ENCODE measurements at places on chromosomes 4 and X.
A peak's percentile ranks its signal among the peaks of the same experiment; 100 is the strongest.

- no peak for DNase-seq
Observed at GRCh38 chr4:143417679-143418403, 81.2 kb downstream of the GAB1 start.

DNA sequence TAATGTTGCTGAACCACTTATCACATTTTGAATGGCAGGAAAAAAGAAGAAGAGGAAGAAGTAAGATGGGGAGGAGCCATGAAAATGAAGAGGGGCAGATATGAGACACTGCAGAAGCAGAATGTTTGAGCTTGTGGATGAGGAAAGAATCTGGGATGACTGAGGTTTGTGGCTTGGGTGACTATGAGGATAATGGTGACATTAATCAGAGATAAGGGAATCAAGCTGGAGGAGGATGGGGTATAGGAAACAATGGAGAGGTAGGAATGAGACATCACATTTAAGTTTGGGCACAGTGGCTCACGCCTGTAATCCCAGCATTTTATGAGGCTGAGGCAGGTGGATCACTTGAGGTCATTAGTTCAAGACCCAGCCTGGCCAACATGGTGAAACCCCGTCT lies 19.1 kb upstream of the PHF8 start:
- no peak for DNase-seq

DNA sequence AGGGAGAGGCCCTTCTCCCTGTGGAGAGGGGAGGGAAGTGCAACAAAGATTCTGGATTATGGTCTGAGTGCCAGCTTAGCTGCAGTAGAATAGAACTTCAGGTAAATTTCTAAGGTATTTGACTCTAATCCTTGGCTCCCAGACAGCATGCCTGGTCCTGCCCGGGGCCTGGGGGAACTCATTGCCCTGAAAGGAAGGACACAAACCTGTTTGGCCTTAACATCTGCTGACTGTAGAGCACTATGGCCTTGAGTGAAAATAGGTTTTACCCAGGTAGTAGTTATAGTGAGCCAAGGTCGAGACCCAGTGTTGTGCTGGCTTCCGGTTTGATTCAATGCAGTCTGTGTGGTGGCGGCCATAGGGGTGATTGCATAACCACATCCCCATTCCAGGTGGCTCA lies 64.4 kb downstream of the RPS6KA6 start:
- no peak for DNase-seq

DNA sequence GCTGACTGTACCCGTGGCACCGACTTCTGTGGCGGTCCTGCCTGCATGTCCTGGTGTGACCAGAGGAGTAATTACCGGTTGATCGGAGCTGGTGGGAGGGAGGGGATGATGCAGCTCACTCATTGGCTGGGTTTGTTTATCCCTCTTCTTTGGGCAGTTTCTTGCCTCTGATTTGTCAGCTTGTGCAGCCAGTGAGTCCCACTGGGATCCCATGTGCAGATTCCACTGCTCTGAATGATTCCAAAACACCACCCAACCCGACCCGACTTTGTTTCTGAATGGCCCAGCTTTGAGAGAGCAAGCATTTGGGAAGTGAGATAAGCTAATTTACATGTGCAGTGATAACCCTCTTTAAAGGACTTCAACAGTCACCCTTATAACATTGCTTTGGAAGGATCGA lies 13.8 kb downstream of the FHDC1 start:
- no peak for DNase-seq

DNA sequence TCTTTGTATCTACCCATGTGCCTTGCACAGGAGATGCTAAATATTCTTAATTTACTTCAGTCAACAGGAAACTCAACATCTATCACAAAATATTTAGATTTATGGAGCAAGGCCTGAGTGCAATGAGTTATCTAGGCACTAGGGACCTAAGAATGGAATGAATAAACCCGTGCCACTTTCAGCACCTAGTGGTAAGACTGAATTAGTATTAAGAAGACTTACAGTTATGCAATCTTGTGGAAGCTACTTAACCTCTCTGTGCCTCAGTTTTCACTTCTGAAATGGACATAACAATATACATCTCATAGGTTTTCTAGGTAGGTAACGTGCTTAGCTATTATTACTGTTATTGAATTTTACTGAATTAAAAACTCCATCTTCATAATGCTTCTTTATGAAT lies 144.6 kb upstream of the MAP3K15 start:
- no peak for DNase-seq

DNA sequence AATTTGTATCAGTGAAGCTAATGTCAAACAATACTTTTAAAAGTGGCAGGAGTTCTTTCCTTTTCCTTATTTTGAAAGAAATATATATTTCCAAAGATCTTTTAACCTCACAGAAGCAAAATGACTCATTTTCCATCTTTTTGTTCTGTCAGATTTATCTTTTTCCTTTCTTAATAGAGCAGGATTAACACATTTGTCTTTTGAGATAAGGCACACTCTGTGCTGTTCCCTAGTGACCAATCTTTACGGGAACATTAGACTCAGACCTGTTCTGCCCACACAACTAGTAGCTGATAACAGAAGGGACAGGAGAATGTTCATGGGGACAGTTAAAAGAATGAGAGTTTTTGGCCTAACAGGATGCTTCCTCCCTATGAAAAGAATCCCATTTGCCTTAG lies 381.2 kb downstream of the STPG2 start:
- DNase-seq: no peak

DNA sequence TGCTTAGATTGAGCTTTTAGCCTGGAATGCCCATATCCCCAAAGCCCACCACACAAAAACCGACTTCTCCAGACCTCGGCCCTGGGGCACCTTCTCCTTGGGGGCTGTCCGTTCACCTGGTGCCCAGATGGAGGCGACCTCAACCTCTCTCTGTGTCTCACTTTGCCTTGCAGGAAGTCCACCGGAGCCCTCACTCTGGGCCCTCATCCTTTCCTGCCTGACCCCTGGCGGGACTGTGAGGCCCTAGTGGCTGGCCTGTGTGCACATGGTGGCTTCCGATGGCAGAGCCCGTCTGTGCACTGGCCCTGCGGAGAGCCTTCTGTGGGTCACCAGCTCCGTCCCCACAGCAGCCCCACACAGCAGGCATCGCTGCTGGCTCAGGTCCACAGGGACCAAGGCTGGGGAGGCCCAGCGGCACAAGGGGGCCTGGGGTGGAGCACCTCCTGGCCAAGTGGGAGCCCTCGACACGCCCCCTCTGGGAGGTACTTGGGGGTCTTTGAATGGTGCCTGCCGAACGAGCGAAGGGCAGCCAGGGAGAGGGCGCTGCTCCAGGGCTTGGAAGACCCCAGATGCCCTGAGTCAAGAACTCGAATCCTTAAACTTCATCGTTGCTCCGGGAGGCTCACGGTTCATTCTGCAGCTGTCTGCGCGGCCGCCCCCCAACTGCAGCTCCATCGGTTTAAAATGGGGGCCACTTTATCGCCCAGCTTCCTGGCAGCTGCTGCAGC lies 97.2 kb upstream of the ADRA2C start:
- no peak for DNase-seq

DNA sequence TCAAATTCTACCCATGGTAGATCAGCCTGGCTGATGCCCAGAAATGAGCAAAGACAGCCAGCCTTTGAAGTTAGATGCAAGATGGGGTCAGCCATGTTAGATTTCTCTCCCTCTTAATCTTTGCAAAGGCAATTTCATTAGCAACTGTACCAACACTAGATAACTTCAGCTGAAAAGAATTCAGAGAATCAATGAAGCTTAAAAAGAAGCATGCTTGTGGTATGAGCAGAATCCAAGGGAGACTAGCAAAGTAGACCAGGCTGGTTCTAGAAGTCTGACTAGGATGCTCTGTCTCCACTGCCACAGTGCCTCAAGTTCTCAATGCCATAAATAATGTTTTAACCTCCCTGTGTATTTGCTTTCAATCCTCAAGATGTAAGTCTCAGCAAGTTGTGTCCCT lies 247.3 kb downstream of the SLC7A11 start:
- DNase-seq: no peak

- no peak for DNase-seq
Observed at GRCh38 chr4:81912376-81913030, 440.8 kb upstream of the RASGEF1B start.

DNA sequence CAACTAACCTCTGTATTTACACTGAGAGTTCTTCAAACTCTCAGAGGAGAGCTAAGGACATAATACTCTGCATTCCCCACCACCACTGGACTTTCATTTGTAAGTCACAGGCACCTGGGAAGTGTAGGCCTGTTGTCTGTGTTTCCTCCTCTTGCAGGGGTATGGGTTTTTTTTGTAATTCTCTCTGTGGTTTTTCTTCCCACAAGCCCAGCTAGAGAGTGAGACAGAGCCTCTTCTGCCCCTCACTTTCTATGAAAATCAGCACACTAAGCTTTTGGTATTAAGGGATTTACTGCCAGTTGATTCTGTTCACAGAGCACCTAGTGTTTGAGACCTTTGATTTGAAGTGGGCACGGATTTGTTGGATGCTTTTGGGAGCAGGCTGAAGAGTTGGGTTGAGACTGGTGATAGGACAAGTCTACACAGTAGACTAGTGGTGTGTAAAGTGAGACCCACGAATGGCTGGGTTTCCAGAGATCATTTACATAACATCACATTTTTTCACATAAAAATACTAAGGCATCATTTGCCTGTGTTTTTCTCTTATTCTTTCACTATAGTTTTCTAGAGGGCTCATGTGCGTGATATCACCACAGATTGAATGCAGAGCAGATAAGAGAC lies 28.9 kb upstream of the WDR17 start:
- DNase-seq: no peak

DNA sequence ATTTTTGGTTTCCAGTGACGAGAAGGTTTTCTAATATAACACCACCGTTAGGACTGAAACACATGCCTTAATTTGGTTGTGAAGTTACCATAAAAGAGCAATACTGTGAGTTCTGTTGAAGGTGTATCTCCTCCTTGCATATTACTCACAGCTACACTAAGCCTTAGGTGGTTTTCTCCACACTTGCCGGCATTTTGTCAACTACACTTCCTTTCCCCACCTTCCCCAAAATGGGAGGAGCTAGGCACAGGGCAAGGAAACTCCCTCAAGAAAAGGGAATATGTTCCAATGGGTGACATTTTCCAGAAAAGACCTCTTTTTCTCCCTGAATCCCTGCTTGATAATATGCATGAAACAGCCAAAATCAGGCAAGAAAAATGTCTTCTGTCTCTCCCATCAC lies 44.8 kb downstream of the RELL1 start:
- DNase-seq: no peak

GRCh38 chrX:78950009-78950835 lies 5.0 kb downstream of the P2RY10 start:
- DNase-seq: no peak

GRCh38 chr4:2321279-2322196 lies 59.6 kb upstream of the MXD4 start:
- no peak for DNase-seq

GRCh38 chr4:124804584-124804983 lies 92.1 kb upstream of the ANKRD50 start:
- no peak for DNase-seq

GRCh38 chr4:151854731-151855130 lies 93.9 kb upstream of the GATB start:
- no peak for DNase-seq

DNA sequence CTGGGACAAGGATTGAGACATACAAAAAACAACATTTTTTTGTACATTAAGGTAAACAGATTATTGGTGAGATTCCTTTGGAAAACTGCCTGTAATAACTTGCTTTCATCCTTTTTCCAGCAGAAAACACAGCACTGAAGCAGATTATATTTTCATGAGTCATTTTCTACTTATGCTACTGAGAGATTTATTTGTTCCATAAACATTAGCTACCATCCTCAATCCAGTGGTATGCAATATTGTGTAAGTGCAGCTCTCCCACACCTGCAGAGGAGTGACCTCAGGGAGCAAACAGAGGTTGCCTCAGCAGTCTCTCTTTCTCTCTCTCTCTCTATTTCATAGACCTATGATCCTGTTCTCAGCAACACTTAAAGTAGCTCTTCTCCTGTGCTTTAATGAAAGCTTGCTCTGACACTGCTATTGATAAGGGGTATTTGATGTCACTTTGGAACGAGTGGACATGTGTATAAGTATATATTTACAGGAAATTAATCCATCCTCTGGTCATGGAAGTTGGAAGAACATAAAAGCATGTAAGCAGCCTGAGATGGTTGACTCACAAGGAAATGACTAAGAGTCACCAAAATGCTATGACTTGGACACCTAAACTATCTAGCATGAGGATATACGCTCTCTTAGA lies 163.7 kb upstream of the SPANXC start:
- DNase-seq: peak; percentile 97

DNA sequence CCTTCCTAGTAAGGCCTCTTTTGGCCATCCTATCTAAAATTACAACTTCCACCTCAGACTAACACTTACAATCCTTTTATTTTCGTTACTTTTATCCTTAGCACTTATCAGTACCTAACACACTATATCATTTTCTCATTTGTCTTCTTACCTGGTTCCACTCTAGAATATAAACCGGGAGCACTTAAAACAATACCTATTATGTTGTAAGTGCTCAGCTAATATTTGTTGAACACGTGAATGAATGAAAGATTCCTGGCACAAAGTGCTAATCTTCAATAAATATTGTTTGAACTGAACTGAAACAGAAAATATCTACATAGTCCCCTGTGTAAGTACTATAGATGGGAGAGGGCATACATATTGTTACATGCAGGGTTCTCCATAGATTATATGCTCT lies 14.4 kb downstream of the MGARP start:
- DNase-seq: no peak

DNA sequence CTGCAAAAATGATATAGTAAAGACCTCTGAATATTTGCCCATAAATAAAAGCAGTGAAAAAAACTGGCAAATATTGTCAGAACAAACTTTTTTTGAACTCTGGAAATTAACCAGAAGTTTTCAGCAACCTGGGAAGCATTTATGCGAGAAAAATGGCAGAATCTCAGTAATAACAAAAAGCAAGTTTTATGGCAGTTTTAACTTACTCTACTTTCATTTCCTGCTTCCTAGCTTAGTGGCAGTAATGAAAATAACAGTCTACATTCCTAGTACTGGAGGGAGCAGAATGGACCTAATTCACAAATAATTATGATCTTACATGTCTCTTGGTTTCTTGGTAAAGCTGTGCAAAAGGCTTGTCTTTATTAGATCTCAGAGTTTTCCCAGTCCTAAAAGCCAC lies 460.1 kb downstream of the NAF1 start:
- no peak for DNase-seq

GRCh38 chrX:18961686-18962085 lies 22.2 kb downstream of the PHKA2 start:
- no peak for DNase-seq

- no peak for DNase-seq
Observed at GRCh38 chr4:83585982-83586508, 50.1 kb downstream of the GPAT3 start.

- peak; percentile 46 for DNase-seq
Observed at GRCh38 chr4:146095091-146095690, 80.3 kb upstream of the LSM6 start.

- DNase-seq: no peak
Observed at GRCh38 chr4:172553216-172553615, 615.4 kb upstream of the GALNT7 start.

GRCh38 chr4:88613417-88613875 lies 21.2 kb downstream of the HERC3 start:
- no peak for DNase-seq

- no peak for DNase-seq
Observed at GRCh38 chr4:85736571-85736970, 261.6 kb downstream of the ARHGAP24 start.

Measured in A549 (cell line).